ENCODE measurements at places on chromosomes 1 and 21.

GRCh38 chr1:248837045-248837780, 811 bp upstream of the ZNF672 start:
- DNase-seq, result no peak

DNA sequence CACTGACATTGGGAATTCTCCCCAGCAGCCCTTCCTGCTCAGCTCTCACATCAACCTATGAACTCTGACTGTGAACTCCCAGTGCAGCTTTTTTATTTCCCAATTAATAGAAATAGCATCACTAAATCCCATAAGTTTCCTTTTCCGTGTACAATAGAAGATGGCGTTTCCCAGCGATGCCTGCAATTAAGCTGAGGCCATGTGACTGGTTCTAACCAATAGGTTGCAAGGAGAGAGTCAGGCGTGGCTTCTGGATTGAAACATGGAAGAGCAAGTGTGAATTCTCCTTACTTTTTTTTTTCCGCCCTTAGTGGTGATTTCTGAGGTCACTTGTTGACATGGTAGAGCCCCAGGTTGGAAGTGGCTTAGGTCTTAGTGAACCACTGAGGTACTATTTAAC, 59.0 kb upstream of the IGSF5 start:
- no peak for DNase-seq

- DNase-seq, result no peak
Measured at GRCh38 chr1:80170811-80171485, 1164.4 kb upstream of the ADGRL4 start.

DNA sequence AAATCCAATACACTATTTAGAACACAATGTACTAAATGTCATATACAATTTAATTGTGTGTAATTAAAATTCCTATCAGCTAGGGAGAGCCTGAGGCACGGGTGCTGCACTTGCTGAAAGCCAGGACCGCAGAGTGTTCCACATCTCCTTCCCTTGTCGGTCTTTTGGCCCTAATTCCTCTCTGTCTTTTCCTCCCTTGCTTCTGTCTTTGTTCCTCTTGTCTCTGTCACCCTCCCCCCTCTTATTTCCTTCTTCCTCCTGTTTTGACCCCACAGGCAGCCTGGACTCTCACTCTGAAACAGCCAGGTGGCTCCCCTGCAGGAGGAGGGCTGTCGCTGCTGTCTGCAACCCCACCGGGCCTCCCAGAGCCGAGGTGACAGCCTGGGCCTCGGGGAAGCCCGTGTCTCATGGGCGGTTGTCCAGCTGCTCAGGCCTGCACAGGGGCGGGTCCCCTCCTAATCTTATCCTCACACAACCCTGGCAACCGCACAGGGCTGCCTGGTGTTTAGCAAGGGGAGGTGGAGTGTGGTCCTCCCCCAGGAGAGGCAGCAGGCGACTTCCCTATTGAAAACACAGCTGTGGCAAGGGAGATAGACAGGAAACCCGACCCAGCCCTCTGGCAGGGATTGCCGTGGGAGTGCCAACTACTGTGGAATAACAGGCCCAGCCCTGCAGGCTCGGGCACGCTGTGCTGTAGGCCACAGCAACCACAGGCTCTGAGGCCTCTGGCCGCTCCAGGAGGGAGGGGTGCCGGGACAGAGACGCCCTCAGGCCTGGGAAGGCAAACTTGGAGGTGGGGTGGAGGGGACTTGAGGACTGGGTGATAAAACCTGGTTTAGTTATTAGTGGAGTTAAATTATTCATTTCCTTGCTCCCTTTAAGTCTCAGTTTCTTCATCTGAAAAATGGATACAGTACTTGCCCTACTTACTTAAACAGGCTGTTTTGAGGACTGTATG, 68.8 kb upstream of the WDR26 start:
- DNase-seq, result peak; percentile 88

GRCh38 chr1:94362466-94363058, 55.6 kb upstream of the ABCD3 start:
- no peak for DNase-seq

- DNase-seq, result no peak
Measured at GRCh38 chr1:92752719-92753118, 32.2 kb downstream of the EVI5 start.

DNA sequence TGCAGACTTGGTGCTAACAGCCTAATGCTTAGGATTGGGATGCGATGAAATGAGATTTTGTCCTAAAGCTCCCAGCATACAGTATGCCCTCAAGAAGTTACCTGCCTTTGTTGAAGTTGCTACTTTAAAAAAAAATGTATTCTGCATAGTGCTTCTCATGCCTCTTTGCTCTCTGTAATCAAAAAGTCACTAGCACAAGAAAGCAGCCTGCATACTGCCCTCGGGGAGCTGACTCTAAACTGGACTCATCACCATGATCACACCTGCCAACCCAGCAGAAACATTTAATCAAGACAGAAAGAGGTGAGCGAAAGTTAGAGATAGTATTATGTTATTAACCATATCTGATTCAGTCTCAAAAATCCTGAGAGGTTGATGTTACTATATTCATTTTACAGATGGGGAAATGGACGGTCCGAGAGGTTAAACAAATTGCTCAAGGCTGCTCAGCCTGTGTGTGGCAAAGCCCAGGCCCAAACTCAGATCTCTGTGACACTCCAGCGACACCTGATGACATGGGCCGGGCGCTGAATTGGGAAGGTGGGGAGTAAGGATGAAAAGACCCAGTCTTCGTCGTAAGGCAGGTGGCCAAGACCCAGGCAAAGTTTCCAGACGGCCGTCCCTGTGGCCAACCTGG, 1.1 kb downstream of the BATF3 start:
- no peak for DNase-seq

DNA sequence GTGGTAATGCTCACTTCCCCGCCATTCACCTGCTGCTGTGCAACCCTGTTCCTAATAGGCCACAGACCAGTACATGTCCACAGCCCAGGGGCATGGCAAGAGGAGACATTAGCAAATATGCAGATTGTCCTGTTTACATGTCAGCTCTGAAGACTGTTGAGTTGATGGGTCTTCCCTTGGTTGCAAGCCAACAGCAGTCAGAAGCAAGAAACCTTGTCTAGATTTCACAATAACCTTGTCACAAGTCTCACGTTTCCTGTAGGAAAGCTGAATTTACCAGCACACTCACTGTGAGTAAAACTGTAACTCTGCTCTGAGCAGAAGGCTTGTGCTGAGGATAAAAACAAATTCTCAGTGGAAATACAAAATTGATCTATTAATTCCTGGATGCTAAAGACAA, 195.1 kb downstream of the HLX start:
- DNase-seq, result no peak
